ENCODE measurements at places on chromosomes 12 and 14. TPM values are rescaled to one million over a fixed set of nuclear protein-coding genes. Genes with fewer than 3 reads are reported as not detected.

GRCh38 chr12:48351022-48351708 is 446 bp upstream of the ZNF641 start:
- DNase-seq = no peak

GRCh38 chr14:72488514-72488913 is 405.4 kb downstream of the DPF3 start:
- no peak for DNase-seq

GRCh38 chr12:104802208-104802607 is 155.9 kb downstream of the SLC41A2 start:
- no peak for DNase-seq

GRCh38 chr14:60931218-60931617 is 49.7 kb downstream of the TRMT5 start:
- no peak for DNase-seq

DNA sequence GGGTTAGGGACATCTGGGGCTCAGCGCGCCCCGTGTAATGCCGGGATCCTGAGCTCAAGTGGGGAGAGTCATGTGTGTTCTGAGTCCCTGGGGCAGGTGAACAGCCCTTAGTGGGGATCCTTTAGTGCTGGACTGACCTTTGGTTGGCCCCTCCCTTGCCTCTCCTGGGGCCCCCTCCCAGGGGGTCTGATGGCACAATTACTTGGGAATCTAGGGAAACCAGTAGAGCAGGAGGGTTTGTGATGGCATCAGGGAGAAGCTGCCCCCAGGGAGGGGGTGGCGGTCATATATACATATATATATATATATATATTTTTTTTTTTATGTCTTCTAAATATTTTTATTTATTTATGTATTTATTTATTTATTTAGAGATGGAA is at the start of gene MORN3:
Gene MORN3, minus strand, starts transcription at position 134 of the 380 bp plus-strand sequence. CDS start 171 bp downstream, outside the sequence.
- no peak for DNase-seq

DNA sequence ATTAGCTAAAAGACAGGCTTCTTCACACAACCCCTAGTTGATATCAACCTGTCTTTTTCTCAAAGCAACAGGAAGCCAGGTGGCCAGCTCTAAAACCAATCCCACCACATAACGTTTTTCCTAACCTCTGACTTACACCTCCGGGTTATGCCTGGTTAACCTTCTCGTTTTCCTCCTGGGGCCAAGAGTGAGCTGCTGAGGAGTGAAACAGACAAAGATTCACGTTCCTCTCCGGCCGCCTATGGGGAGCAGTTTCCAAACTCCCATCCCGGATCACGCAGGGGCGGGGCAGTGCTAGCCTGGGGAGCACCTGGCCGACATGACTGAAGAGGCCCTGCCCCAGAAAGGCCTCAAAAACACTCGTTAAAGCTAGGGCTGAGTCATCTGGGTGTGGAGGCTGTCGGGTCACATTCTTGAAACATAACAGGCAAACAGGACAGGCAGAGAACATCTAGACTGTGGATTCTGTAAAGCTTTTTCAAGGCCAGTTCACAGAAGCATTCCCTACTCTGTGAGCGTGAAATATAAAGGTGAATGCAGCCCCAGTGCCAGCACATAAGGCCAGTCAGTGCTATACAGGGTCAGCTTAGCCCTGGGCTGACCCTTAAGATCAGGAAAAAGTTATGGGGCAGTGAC is 25.9 kb upstream of the LGALS3 start:
- peak; percentile 88 for DNase-seq

- peak; percentile 92 for DNase-seq
These were observed at the start of the genes PPHLN1 and ZCRB1 for GRCh38 chr12:42325653-42326474. TSS of gene PPHLN1 (plus strand) at chr12:42326167. CDS start at chr12:42335903, 9,736 bp downstream. TSS of gene ZCRB1 (minus strand) at chr12:42326094. CDS start at chr12:42324102, 1,992 bp downstream.

DNA sequence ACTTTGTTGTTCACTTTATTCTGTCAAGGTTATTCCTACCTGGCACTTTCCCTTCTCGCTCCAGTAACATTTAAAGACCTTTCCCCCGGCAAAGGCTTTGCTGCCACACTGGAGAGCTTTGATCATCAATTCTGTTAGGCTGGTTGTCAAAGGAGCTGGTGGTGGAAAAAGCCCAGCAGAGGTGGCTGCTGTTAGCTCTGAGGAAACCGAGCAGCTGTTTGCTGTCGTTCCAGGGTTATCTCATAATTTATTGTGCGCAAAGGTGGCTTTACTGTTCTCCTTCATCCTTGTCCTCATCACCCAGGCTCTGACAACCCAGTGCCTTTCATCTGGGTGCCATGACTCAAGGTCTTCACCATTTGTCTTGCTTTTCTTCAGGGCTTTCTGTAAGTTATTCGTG is 38.2 kb upstream of the CRADD start:
- DNase-seq = no peak

DNA sequence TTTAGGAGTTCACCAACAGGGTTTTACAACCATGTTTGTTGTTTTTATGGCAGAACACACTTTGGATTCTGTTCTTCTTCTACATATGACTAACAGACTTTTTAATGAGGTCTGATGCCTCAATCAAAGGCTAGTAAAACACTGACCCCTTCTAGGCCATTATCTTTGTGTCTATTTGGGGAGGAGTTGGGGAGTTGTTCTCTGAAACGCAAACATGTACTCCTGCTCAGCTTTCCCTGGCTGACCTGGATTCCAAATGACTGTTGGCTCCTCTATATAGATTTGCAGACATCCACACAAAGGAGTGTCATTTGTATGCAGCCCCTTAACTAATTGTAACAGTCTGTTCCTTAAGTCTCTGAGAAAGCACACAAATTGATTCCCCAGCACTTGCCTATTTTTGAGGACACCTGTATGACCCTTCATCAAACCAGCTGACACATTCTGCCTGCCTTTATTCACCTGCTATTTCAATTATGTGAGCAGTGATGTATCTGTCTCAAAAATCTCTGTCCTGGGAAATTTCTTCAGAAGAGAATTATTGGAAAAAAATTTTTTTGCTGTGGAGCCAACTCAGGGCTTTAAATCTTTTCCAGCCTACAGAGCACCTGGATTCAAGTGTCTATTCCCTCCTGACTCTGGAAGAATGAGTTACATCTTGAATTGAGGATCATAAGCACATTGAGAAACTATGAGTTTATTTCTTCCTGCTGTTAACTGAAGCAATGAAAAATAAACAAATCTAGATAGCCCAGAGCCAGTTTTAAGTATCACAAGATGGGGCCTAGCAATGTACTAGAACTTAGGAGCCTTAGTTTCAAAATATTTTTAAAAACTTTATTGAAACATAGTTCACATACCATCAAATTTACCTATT is 417.2 kb downstream of the RAD51B start:
- DNase-seq = no peak

DNA sequence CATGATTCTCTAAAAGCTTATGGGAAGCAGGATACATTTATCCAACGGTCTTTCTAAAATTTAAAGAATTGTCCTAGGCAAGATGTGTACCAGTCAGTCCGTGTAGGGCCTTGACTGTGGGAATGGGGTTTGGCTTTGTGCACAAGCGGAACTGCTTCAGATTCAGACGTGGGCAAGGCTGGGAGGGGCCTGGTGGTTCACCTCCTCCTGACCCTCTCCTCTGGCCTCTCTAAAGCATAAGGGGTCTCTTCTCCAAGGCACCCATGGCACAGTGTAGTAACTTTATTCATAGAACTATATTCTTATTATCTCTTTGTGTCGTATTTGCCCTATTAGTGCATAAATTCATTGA is 121.2 kb upstream of the PTPRB start:
- DNase-seq = no peak

DNA sequence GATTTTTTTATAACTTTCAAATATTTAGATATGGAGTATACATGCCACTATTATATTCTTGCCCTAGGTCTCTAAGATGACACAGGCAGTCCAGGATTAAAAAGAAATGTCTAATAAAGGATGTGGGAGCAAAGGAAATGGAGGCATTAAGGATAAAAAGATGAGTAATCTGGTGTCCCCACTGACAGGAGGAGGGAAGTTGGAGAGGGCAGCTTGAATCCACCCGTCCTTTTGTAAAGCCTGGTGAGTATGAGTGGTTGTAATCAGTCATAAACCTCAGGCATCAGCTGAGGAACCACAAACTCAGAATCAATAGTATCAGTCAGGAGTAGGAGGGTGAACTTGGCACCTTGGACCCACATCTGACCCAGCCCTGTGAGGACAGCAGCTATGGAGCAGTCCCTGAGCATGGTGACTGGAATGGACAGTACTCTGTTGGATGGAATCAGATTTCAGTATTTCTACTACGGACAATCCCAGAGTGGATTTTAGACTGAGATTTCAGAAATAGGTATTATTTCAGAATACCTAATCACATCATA is 100.5 kb downstream of the EXOC5 start:
- DNase-seq = no peak

GRCh38 chr14:31232081-31232480 is 24.5 kb upstream of the HECTD1 start:
- no peak for DNase-seq

GRCh38 chr14:35687335-35687939 is 121.7 kb downstream of the RALGAPA1 start:
- no peak for DNase-seq

MYF6 gene
- not detected for total RNA-seq

EXOC3L4 gene
- total RNA-seq = 2.0 TPM

CLEC9A gene
- total RNA-seq = not detected

TCL1A gene
- not detected for total RNA-seq

BDKRB2 gene
- 11.4 TPM for total RNA-seq

NOC4L gene
- total RNA-seq = 14.6 TPM

ATG14 gene
- 8.1 TPM for total RNA-seq

SLC38A6 gene
- total RNA-seq = 20.1 TPM

Data from mesenteric fat pad (tissue), 1 donor.